ENCODE measurements at places on chromosomes 16 and 17. TPM values are rescaled to one million over a fixed set of nuclear protein-coding genes. Genes with fewer than 3 reads are reported as not detected.
A peak's percentile ranks its signal among the peaks of the same experiment; 100 is the strongest.

Gene LPO
- polyA plus RNA-seq: not detected

Gene ZG16B
- 0.69 TPM for polyA plus RNA-seq

DNA sequence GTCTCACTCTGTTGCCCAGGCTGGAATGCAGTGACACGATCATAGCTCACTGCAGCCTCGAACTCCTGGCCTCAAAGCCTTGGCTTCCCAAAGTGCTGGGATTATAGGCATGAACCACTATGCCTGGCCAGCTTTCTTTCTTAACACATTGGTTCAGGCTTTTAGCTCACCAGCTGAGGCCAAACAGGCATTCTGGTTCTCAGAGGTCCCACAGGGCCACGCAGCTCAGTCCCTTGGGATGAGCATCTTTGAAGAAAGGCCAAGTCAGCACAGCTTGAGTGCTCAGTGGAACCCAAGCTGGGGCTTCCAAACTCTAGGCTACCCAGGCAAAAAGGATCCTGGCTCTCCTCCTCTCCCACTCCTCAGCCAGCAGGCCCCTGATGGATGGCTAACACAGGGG lies 2.5 kb downstream of the PIK3R5 start:
- no peak for DNase-seq

- no peak for DNase-seq
Observed at GRCh38 chr16:48408688-48409087, 23.5 kb upstream of the SIAH1 start.

Gene RASL10B
- 1.5 TPM for polyA plus RNA-seq

- no peak for DNase-seq
Observed at GRCh38 chr16:13012601-13013000, 111.2 kb downstream of the SHISA9 start.

DNA sequence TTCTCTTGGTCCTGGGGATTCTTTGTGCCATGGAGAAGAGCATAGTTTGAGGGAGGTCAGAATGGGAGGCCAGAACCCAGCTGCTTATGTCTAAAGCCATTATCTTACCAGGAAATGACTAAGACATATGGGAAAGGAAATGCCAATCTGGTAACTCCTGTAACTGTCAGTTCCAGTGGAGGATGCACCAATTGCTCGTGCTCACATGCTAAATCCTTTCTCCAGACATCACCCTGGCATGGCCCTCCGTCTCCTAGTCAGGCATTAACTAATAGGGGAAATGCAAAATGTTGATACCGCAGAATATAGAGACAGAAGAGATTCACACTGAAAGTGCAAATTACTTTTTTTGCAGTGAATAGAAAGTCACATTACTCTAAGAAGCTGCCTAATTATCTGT lies 255.6 kb upstream of the HSBP1 start:
- no peak for DNase-seq

- DNase-seq: no peak
Observed at GRCh38 chr17:63405741-63406261, 40.3 kb downstream of the CYB561 start.

GRCh38 chr17:75073618-75074047 lies 14.1 kb upstream of the SLC16A5 start:
- DNase-seq: peak; percentile 22

- DNase-seq: no peak
Observed at GRCh38 chr17:17243163-17243562, 6.2 kb upstream of the FLCN start.

DNA sequence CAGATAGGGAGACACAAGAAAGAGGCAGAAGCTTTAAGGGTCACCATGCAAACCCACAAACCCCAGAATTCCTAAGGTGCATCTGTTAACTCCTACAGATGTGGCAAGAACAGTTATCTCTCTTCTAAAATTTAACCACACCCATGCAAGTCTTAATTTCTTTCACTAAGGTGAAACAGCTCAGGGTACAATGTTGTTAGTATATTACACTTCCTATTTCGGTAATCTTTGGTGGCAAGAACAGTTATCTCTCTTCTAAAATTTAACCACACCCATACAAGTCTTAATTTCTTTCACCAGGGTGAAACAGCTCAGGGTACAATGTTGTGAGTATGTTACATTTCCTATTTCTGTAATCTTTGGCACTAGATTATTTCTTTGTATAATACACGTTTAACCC lies 6.6 kb downstream of the CCL23 start:
- no peak for DNase-seq

Gene ARL5C
- polyA plus RNA-seq: not detected

Gene ERCC4
- 2.0 TPM for polyA plus RNA-seq
